ENCODE measurements at places on chromosomes 6 and 20. TPM values are rescaled to one million over a fixed set of nuclear protein-coding genes. Genes with fewer than 3 reads are reported as not detected.

GRCh38 chr20:57883761-57884160, 173.9 kb upstream of the PMEPA1 start:
- no peak for DNase-seq

GRCh38 chr6:41546475-41546865, 289 bp downstream of the FOXP4 start:
- DNase-seq: no peak

GRCh38 chr6:87184762-87185250, 29.4 kb downstream of the ZNF292 start:
- DNase-seq: no peak

DNA sequence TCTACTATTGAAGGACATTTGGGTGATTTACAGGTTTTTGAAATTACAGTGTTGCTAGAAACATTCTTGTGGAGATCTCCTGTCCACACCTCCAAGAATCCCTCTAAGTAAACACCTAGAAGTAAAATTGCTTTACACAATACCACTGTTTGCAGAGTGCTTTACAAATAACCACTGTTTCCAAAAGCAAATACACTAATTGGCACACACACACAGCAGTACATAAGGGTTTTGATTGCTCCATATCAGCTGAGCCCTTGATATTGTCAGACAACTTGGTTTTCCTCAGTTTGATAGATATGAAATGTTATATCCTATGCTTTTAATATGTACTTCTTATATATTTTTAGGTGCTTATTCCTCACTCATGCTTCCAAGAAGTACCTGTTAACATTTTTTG, 6.3 kb downstream of the HMGN4 start:
- no peak for DNase-seq

GRCh38 chr6:37021356-37022129, 16.1 kb downstream of the FGD2 start:
- no peak for DNase-seq

DNA sequence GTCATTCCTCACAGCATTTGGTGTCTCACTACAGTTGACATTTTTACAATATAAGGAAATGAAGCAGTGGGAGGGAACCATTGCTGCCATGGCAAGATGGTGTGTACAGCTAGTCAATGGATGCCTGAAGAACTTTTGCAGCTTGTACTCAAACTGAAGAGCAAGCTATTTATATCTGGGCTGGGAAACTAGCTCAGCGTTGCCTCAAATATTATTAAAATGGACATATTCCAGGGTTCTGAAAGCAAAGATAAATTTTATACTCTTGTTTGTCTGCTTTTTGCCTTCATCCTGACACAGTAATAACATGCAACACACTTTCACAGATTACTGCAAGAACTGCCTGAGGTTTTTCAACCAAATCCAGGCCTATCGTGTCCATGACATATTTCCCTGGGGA, 156.4 kb upstream of the COL21A1 start:
- no peak for DNase-seq

CNR1 gene
- total RNA-seq: 0.79 TPM

TFAP2B gene
- 2.4 TPM for total RNA-seq

CFB gene
- 30.3 TPM for total RNA-seq

All from esophagus squamous epithelium (tissue), 5 donors.